ENCODE measurements at places on chromosomes 11 and 22.

DNA sequence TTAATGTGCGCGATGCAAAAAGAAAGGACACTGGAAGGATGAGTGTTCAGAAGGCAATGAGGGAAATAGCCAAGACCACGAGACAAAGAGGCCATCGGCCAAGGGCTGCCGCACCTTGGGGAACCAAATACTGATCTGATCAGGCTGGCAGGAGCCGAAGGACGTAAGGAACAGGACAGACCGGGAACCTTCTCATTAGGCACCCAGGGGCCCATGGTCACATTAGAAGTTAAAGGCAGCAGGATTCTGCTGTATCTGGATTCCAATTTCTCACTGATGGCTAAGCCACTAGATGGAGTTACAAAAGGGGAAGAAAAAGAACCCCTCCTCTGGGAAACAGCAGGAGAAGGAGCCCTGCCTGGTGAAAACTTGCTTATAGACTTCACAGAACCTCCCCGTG, 28.8 kb upstream of the CPT1A start:
- no peak for DNase-seq

GRCh38 chr11:26572770-26573402, 823 bp upstream of the MUC15 start:
- no peak for DNase-seq

- DNase-seq: peak; percentile 32
Observed at GRCh38 chr11:127843483-127844396, 743.6 kb downstream of the ETS1 start.

GRCh38 chr22:47657224-47657623, 894.8 kb downstream of the TBC1D22A start:
- no peak for DNase-seq

- DNase-seq: no peak
Observed at GRCh38 chr11:66880496-66881450, 23.9 kb downstream of the LRFN4 start.

GRCh38 chr11:125871391-125872137, 15.9 kb upstream of the HYLS1 start:
- no peak for DNase-seq

DNA sequence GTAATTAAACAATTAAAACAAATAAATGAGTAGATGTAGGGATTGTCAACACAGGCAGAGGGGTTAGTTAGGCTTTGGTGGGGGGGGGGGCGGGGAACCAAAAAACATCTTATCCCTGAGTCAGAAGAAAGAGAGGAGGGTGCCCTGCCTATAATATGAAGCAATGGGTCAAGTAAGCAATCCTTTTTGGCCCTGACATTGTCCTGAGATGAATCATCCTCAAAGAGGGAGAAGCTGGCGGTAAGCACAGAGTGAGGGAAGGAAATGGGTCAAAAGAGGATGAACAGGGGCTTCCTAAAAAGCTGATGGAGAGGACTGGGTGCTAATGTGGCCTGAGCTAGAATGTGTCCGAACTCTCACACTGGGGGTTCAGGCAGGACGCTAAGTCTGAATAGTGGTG, 4.7 kb downstream of the OLFML1 start:
- DNase-seq: no peak

GRCh38 chr22:42072606-42073330, 1.3 kb upstream of the PHETA2 start:
- DNase-seq: no peak

GRCh38 chr11:129729216-129729615, 86.4 kb upstream of the TMEM45B start:
- DNase-seq: no peak

- DNase-seq: no peak
Observed at GRCh38 chr22:35475545-35475944, 65.1 kb upstream of the RASD2 start.

DNA sequence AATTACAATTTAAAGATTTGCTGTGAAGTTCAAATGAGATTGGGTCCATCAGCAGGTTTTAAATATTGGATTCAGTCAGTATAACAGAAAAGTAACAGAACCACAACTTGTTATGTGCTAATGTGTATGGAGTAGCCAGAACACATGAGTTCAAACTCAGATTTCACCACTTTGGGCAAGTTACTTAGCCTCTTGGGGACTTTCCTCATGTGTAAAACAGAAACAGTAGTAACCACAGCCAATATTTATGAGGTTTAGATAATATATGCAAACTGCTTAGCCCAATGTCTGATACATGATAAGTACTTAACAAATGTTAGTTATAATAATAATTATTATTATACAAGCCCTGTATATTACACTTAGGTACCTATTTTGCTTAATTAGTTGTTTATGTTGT, 21.8 kb upstream of the SLC5A12 start:
- DNase-seq: no peak

DNA sequence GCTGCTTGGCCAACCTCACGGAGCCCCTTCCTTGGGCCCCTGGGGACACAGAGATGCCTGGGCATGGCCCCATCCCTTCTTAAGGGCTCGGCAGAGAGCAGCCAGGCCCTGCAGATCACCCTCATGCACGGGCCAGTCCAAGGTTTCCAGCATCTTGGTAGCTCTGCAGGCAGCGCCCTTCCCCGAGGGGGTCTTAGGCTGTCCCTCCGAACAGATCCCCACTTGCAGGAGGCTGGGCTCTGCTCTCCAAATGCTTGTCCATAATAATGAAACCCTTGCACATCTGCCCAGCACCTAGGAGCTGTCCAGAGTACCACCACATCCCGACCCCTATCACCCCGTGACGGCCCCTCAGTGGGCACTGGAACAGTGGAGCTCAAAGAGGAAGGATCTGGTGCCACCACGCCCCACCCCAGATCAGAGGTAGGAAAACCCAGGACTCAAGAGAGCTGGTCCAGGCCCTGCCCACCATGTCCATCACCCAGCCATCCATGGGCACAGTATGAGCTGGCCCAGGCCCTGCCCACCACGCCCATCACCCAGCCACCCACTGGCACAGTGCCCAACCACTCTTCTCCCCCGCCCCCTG, 92.5 kb upstream of the PRR5 start:
- DNase-seq: no peak

- peak; percentile 25 for DNase-seq
Observed at GRCh38 chr11:68002938-68003845, 705 bp downstream of the UNC93B1 start.

GRCh38 chr11:32428665-32429303, 6.6 kb downstream of the WT1 start:
- DNase-seq: no peak

GRCh38 chr11:47242596-47243192, 5.9 kb downstream of the ACP2 start:
- no peak for DNase-seq

DNA sequence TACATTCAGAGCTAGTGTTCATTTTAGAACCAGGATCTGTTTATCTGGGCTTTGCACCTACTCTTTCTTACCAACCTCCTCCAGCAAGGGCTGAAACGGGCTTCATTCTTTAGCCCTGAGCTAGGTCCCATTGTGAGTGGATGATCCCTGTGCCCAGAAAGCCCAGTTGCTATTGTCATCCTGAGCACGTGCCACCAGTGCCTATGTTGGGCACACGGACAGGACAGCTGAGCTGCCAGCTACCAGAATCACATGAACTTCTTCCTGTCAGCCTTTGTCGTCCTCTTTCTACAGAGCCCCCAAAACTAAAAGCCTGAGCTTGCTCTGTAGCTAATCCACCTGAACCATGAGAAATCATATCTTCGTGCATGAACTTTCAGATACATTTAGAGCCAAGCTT, 74.4 kb upstream of the NTM start:
- DNase-seq: no peak

DNA sequence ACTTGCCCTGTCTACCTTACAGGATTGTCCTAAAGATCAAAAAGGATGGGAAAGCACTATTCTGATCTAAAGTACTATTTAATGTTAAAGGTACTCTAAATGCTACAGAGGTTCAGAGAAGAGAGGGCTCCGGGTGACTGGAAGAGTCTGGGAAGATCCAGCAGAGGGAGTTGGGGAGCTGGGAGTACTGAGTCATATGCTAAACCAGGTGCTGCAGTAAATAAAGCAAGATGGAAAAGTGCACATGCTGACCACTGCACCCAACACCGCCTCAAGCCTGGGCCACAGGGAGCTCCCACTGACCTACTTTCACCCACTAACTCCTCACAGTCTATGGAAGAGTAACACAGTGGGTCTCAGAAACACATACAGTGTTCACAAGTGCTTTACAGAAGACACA, 49.3 kb downstream of the WT1 start:
- no peak for DNase-seq

GRCh38 chr22:24894220-24894975, 52.1 kb downstream of the LHFPL7 start:
- no peak for DNase-seq

DNA sequence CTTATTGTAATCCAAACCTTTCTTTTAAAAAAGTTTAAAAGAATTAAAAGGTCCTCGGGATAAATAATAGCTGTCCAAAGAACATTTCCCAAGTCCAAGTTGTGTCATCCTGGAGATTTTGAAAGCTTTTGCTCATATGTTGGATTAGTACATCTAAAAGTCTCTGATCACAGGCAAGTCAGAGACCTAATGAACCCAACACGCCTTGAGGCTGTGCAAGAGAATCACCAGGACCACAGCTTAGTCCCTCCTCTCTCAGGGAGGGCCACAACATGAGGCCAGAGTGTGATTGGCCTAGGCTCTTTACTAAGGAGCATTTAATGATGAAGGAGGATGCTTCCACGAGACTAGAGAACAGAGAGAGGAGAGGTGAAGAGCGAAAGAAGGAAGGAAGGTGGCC, 98.7 kb upstream of the OR5AK2 start:
- DNase-seq: no peak

DNA sequence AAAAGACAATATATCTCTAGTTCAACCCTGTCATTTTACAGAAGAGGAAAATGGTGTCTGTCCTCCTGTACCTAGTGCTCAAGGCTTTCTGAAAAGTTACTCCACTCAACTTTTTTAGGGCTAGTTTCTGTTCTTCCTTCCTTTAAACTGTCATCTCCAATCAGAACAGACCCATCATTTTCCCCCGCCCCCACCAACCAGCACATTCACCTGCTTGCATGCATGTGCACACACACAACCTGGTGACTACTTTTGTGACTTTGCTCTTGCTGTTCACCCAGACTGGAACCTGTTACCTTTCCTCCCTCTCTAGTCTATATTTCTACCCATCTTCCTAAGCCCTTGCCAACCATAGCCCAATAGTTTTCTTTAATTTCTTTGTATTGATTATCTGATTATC, 5.6 kb downstream of the FBXO7 start:
- no peak for DNase-seq

- no peak for DNase-seq
Observed at GRCh38 chr11:15930442-15931025, 425.8 kb downstream of the SOX6 start.

DNA sequence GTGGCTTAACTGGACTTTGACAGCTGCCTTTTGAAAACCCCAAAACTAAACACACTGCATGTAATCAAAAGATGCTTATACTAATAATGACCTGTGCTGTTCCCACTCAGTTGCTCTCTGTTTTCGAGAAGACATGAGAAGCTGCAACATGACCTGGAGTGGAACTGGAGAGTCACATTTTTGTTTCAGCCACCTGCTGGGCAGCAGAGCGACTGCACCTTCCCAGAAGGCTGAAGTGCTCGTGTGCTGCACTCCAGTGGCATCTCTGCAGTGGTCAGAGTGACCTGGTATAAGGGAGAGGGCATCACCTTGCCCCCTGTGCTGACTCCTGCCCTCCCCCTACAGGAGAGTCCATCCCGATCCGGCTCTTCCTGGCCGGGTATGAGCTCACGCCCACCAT, 8.6 kb downstream of the THYN1 start:
- DNase-seq: no peak

DNA sequence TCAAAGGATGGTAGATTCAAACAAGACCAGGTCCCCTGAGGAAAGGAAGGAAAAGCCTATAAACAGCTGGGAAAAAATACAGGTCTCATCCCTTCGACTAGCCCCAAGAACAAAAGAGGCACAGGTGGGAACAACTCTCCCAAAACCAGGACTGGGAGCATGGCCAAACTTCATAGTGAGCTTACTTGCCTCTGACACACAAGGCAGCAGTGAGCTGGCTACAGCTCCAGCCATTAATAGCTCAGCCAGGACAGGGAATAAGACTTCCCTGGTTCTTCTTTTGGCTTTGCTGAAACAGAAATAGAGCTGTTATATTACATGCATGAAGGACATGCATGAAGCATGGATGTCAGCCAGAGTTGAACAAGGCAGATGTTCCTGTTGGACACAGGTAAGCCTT, at the start of gene OR10A2:
OR10A2 (plus strand) TSS at position 97 of the 400 bp plus-strand sequence. CDS start 6,698 bp downstream, outside the sequence.
- DNase-seq: no peak

GRCh38 chr22:19629720-19630419, 84.4 kb upstream of the SEPTIN5 start:
- peak; percentile 73 for DNase-seq

GRCh38 chr11:102154806-102155205, 44.6 kb downstream of the YAP1 start:
- DNase-seq: no peak

GRCh38 chr11:96486890-96487611, 97.2 kb downstream of the JRKL start:
- DNase-seq: no peak

DNA sequence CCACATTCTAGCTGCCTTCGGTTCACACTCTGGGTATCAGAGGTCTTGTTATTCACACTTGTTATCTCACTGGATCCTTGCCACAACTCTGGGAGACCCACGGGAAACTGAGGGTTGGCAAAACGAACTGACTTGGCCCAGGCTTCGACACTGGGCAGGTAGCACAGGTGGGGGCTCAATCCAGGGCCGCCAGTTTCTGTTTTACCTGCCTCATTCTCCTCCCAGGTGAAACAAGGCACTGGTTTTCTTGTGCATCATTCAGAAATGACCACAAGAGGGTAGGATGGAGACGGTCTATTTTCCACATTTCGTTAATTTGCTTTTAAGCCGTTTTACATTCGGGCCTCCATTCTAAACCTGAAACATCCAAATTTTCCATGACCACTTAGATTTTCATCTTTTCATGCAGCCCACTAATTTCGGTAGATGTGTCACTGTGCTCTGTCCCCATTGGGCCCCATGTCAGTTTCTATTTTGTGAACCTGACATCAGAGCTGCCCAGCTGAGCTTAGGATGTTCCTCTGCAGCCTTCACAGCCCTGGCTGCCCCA, 108.1 kb downstream of the KIAA1671 start:
- DNase-seq: no peak

- no peak for DNase-seq
Observed at GRCh38 chr11:2074266-2074825, 64.8 kb downstream of the IGF2 start.

GRCh38 chr11:45361551-45361950, 75.4 kb upstream of the SYT13 start:
- DNase-seq: no peak

Measured in activated CD8-positive, alpha-beta memory T cell treated with anti-CD3 and anti-CD28 coated beads for 1 hour (primary cell).